ENCODE measurements at places on chromosomes 1 and 21.
A peak's percentile ranks its signal among the peaks of the same experiment; 100 is the strongest.

DNA sequence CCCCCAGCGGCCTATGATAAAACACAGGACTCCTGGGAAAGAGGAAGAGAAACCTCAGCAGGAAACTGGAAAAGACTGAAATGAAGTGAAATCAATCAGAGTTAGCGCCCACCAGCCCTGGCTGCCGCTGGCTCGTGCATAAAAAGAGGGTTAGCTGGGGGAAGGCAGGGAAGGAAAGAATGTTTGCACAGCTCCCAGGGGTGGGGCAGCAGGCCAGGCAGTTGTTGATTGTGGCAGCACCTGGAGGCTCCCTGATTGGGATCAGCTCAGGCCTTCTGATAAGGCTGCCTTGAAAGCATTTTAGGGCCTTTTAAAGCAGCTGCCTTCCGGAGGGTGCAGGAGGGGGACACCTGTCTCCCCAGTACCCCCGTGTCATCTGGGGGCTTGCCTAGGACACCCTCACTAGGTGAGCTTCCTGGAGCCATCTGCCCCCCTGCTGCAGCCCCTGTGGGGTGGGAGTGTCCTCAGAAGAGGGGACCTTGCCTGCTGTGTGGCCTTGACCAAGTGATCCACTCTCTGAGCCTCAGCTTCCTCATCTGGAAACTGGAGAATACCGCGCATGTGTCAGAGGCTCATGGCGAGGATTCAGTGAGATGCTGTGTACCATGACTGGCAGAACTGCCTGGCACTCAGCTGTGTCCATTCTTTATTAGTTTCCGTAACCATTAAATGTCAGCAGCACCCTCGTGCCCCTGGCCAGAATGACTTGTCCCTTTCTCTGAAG lies 6.6 kb downstream of the EPHB2 start:
- no peaks in the 10 kb centered on the region for H3K27me3 ChIP-seq
- H3K27ac ChIP-seq: no peak overlapping the region
- no peak overlapping the region for H3K4me3 ChIP-seq
- no peaks in the 10 kb centered on the region for H3K36me3 ChIP-seq
- no peak for DNase-seq

- H3K27ac ChIP-seq: peak overlapping the region; percentile 87
- H3K27me3 ChIP-seq: no peaks in the 10 kb centered on the region
- H3K4me3 ChIP-seq: peak overlapping the region; percentile 25
Measured at GRCh38 chr1:19765623-19766022, 34.1 kb downstream of the TMCO4 start.

GRCh38 chr21:15247613-15248012 lies 182.8 kb upstream of the NRIP1 start:
- H3K36me3 ChIP-seq: no peaks in the 10 kb centered on the region
- DNase-seq: no peak
- no peaks in the 10 kb centered on the region for H3K27me3 ChIP-seq
- no peak overlapping the region for H3K27ac ChIP-seq

GRCh38 chr1:206829282-206829681 lies 36.1 kb upstream of the IL20 start:
- no peaks in the 10 kb centered on the region for H3K36me3 ChIP-seq
- H3K27me3 ChIP-seq: peaks cover 20% of the 10 kb centered on the region
- H3K4me1 ChIP-seq: peaks cover 2% of the 10 kb centered on the region
- no peak for DNase-seq
- no peak overlapping the region for H3K27ac ChIP-seq

All from astrocyte (in vitro differentiated cells and primary cell).